ENCODE measurements at places on chromosomes 7 and 10.

- DNase-seq: no peak
Observed at GRCh38 chr7:94052398-94053180, 48.4 kb upstream of the BET1 start.

- no peak for DNase-seq
Observed at GRCh38 chr7:41197769-41198168, 505.1 kb downstream of the INHBA start.

DNA sequence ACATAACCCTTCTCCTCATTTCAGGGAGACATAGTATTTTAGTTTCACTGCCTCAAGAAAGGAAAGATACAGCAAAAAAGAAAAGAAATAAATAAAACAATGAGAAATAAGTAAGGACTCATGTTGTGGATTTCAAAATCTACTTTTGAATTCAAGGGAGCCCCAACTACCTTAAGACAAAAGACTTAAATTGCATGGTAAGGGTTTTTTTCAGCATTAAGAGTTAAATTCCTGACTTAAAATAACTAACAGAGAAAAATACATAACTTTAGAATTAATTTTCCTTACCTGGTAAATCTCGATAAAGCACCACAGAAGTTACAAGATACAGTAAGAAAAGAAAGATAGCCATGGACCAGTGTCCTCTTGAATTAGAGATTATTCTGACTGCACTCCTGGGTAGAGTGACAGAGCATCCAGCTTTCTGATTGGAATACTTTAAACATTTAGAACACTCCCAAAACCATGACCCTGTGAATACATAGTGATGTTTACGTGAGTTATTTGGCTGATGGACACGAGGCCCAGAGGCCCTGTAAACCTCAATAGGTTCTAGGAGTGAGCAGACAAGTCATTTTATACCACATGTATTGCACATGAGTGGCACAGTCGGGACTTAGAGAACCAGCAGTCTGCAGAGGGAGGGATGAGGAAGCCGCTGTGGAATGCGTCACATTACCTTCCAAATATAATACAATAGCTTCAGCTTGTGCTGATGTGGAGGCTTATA is 292.5 kb upstream of the SEMA3C start:
- DNase-seq: peak; percentile 64

DNA sequence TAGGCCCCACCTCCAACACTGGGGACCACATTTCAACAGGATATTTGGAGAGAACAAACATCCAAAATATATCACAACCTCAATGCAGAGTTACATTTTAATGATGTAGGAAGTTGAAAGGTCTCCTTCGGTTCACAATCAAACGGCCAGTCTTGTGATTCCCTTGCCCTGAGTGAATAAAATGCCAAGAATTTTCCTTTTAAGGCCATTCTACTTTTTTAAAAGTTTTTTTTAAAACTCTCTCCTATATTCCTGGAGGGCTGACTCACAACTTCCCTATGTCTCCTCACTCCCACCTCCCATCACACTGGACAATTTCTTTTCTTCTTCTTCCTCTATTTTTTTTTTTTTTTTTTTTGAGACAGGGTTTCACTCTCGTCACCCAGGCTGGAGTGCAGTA is 693.6 kb upstream of the AUTS2 start:
- DNase-seq: no peak

GRCh38 chr10:34906067-34906965 is 91.2 kb upstream of the PARD3 start:
- DNase-seq: no peak

GRCh38 chr10:53748319-53748718 is 975.7 kb upstream of the MBL2 start:
- DNase-seq: no peak

- DNase-seq: peak; percentile 59
Observed at GRCh38 chr7:46244757-46245156, 323.7 kb upstream of the IGFBP3 start.

GRCh38 chr7:124250297-124251034 is 217.6 kb upstream of the TMEM229A start:
- peak; percentile 48 for DNase-seq

- DNase-seq: no peak
Observed at GRCh38 chr7:96430356-96430755, 108.5 kb upstream of the SLC25A13 start.

GRCh38 chr10:133388236-133388972 is 5.6 kb upstream of the MTG1 start:
- no peak for DNase-seq

GRCh38 chr7:1557771-1558170 is 1.8 kb upstream of the TMEM184A start:
- DNase-seq: no peak

DNA sequence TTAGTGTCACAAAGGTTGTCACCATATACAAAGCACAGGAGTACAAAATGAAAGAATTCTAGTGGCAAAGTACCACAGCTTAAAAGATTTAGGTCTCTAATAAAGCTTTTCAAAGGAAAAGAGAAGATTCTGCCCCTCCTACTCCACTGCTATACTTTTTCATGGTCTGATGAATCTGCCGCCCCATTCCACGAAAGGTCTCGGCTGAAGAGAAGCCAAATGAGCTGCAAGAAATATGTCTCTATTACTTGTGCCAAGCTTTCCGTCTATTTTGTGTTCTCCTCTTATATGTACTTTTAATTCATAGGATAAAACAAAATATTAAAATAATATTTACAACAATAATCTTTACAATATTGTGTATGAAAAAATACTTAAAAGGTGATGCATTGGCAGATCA is 222.6 kb downstream of the ANK3 start:
- no peak for DNase-seq

DNA sequence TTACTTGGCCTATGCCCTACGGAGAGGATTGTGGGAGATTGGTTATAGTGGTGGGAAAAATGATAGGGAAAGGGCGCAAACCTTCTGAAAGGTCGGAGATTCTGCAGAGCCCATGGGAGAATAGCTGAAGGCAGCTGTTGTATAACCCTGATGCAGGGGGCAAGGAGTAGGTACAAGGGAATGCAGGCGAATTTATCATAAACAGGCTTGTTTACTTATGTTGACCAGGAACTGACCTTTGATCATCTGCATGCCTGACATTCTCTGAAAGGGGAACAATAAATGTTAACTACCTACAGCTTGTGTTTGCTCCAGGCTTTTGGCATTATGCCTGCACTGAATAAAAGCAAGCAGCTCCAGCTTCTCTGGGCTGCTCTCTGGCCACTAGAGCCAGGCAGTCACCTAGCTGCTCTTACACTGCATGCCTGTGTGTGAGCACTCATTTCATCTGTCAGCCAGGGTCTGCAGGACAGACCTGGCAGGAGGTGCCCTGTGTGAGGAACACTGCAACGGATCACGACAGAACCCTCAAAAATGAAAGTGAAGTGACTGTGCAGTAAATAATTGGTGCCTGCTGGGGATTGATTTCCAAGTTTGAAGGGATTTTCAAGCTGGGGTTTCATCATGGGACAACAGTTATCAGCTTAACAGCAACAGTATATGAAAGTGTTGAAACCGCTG is 31.1 kb upstream of the ABCA13 start:
- DNase-seq: peak; percentile 32

GRCh38 chr7:133478591-133479135 is 225.8 kb downstream of the EXOC4 start:
- DNase-seq: no peak

GRCh38 chr7:84509522-84509921 is 314.9 kb upstream of the SEMA3A start:
- DNase-seq: peak; percentile 10

- no peak for DNase-seq
Observed at GRCh38 chr10:42876476-42876875, 93.9 kb downstream of the BMS1 start.

GRCh38 chr7:130386876-130387275 is 6.6 kb downstream of the CPA1 start:
- no peak for DNase-seq

DNA sequence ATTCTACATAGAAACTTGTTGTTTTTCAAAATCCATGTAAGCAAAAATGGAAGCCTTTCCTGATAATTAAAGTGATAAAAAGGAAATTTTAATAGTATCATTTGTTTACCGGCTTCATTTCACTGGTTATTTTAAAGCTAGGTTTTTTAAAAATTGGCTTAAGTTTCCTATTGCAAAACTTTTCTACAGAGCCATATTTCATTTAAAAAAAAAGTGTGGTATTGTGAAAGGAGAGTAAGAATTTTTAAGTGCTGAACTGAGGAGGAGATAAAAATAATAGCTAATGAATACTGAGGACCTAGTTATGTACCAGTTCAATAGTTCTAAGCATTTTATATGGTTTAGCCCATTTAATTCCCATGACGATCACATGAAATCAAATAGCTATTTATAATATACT is 172.2 kb upstream of the COL1A2 start:
- DNase-seq: peak; percentile 10

DNA sequence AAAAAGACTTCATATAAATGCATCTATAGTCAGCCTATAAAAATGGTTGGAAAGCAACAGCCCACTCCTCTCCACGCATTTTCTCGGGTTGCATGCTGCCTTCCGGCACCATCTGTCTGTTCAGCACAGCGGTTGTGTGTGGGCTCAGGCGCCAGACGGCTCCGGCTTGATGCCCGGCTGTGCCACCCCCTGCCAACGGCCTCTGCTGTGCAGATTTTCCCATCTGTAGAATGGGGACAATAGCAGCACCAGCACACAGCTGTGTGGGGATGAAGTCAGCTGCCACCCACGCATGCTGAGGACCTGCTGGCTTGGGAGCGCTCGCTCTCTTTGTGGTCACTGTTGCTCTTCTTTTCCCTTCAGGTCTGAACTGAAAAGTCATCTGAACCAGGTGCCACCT is 19.5 kb downstream of the PRKAG2 start:
- no peak for DNase-seq

DNA sequence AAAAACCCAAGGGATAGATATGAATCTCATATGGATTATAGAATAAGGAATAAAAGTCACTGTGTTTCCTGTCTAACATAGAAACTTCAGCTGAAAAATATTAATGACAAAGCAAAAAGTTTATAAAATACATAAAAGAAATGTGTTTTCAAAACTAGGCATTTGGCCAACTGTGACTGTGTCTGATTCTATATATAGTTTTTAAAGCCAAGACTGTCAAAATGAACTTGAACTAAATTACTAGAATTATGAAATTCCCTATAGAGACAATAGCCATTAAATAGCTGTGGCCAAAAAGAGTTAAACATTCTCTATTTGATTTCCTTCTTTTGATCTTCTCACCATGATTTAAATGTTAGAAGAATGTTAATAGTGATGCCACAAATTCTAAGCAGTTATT is 311.2 kb upstream of the SEMA3D start:
- DNase-seq: no peak

DNA sequence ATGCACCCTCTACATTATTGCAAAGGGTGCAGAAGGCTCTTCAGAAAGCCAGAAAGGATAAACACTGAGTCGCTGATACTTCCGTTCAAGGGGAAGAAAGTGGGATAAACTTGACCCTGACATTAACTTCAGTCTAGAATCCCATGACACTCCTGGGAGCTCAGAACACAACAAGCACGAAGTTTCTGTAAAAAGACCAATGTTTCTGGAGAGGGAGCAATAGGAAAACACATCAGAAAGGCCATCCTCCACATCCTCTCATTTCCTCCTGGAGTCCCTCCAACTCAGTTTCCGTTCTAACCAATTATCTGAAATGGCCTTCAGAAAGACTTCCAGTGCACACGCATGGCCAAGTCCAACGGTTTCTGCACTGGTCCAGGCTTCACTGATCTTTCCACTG is 113.5 kb downstream of the SORBS1 start:
- no peak for DNase-seq

- DNase-seq: no peak
Observed at GRCh38 chr10:101411598-101411997, 57.6 kb downstream of the BTRC start.

GRCh38 chr7:76292213-76292573 is 10.3 kb upstream of the HSPB1 start:
- no peak for DNase-seq

DNA sequence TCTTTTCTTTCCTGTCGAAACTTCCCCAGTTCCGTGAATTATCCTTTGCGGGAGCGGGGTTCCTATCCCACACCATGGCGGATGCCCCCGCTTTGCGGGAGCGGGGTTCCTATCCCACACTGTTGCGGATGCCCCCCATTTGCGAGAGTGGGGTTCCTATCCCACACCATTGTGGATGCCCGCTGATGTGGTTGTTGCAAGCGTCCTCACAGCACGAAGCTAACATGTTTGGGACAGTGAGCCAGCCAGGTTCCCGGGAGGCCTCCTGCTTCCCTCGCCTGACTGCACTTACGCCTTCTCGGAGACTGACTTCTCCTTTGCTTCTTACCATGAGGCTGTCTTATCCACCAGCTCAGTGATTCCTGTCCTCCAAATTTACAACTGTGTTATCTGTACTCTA is 134.7 kb downstream of the VIPR2 start:
- DNase-seq: no peak

- DNase-seq: no peak
Observed at GRCh38 chr10:44426247-44427034, 41.5 kb upstream of the CXCL12 start.

GRCh38 chr10:34549953-34550352 is 265.1 kb downstream of the PARD3 start:
- DNase-seq: no peak

GRCh38 chr7:121433775-121434174 is 37.7 kb upstream of the FAM3C start:
- no peak for DNase-seq

DNA sequence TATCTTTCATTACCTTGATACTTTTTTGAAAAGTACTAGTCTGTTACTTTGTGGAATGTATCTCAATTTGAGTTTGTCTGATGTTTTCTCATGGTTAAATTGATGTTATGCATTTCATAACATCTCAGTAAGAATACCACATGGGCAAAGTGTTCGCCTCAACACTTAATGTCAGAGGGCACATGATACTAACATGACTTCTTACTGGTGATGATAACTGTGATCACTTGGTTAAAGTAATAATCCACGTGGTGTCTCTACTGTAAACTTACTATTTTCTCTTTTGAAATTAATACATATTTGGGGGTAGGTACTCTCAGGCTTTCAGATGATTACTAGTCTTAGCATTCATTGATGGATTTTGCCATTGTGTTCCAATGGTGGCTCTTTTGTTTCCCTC is 2.2 kb downstream of the SDHAF3 start:
- no peak for DNase-seq

- no peak for DNase-seq
Observed at GRCh38 chr10:114955984-114956383, 18.0 kb downstream of the TRUB1 start.

GRCh38 chr7:100515072-100515532 is 23.9 kb upstream of the AGFG2 start:
- peak; percentile 81 for DNase-seq

- DNase-seq: no peak
Observed at GRCh38 chr10:10644676-10645385, 372.8 kb upstream of the CELF2 start.

All from HCEC 1CT (cell line).